ENCODE measurements at places on chromosomes 2 and 18. TPM values are rescaled to one million over a fixed set of nuclear protein-coding genes. Genes with fewer than 3 reads are reported as not detected.

The SLC16A14 gene
- 2.0 TPM for polyA plus RNA-seq

DNA sequence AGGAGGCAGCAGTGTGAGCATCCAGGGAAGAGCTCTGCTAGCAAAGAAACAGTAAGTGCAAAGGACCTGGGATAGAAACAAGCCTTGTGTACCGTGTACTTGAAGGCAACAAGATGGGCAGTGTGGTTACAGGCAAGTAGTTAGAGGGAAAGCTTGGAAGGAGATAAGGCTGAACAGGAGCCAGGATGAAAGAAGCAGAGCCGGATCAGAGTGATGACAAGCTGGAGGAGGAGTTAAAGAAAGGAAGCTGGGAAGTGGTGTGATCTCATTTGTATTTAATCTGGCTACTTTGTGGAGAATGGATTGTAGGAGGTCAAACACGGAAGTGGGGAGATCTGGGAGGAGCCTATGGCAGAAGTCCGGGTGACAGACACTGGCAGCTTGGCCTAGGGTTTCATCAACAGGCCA, 44.7 kb upstream of the VPS54 start:
- no peak for DNase-seq

- no peak for DNase-seq
Measured at GRCh38 chr2:46517485-46517884, 38.1 kb downstream of the TMEM247 start.

GRCh38 chr2:84972932-84973331, 2.0 kb downstream of the KCMF1 start:
- no peak for DNase-seq

The NIFK gene
- polyA plus RNA-seq: 53.4 TPM

GRCh38 chr2:232286001-232286868, 92.3 kb upstream of the ALPP start:
- DNase-seq: no peak

Data from forelimb muscle (tissue), 1 donor.